Hypothalamus (tissue), 51 donors: ENCODE measurements at places on chromosomes 12 and 14.

- no peak for DNase-seq
Observed at GRCh38 chr12:105225505-105226015, 10.4 kb downstream of the APPL2 start.

DNA sequence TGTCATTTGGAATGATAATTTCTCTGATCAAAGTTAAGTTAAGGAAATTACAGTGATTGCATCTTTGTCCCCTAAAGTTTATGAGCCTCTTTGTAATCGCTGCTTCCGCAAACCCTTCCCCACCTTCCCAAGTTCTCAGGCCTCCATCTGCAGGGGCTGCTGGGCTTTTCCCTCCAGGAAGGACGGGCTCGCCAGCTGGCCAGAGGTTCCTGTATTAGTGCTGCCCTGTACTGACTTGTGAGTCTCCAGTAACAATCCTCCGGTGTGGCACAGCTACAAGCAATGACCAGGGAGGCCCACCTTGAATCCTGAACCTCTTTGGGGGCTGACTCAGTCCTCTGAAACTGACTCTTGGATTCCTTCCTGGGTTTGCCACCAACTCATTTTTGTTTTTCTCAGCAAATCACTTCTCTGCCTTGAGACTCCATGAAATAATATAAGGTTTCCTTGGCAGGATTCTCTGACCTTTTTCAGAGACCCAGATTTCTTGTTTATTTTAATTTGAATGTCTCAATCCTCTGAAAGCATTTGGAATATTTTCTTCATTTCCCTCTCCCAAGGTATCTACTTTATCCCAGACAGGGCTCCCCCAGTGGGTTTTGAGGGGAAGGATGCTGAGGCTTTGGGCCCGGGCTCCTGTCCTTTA lies 398.6 kb downstream of the ZFP36L1 start:
- DNase-seq = no peak

DNA sequence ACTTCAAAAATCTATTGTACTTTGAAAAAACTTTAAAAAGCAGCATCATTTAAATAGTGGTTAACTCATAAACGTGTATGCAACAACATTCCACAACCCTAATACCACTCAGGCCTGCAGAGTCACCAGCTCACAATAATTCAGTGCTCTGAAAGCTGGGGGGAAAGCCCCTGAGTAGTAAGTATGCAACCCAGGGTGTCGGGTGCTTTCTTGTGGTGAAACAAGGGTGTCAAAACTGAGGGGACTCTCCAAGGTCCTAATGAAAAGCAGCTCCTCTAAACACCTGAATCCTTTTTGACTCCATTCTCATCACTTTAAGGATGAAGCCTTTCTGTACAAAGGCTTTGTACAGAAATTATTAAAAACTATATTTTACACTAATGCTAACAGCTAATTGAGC lies 33.7 kb downstream of the FGFR1OP2 start:
- DNase-seq = no peak

GRCh38 chr12:114403011-114403689 lies 2.8 kb downstream of the TBX5 start:
- no peak for DNase-seq
